Stimulated activated CD4-positive, alpha-beta T cell treated with anti-CD3 and anti-CD28 coated beads, Interleukin-4, amount 100 ng/mL, for 4 hours (primary cell): ENCODE measurements at places on chromosomes 5 and 9.
A peak's percentile ranks its signal among the peaks of the same experiment; 100 is the strongest.

GRCh38 chr5:120600639-120601038, 136.5 kb downstream of the PRR16 start:
- DNase-seq, result no peak

GRCh38 chr5:97245386-97245785, 62.3 kb upstream of the RIOK2 start:
- DNase-seq, result no peak

DNA sequence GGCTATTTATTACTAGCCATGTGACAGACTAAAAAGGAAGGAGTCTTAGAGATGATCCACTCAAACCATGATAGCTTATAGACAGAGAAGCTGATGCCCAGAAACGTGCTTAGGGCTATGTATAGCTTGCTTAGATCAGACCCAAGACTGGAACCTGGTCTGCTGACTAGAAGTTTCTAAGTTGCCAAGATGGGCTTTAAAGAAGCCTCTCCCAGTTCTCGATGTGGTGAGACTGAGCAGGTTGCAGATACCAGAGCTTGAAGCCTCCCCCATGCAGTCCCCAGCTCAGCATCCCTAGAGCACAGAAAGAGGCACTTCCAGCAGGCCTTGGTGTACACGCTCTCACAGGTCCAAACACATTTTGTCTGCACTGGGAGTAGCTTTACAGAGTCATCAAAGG, 51.1 kb upstream of the ATP10B start:
- no peak for DNase-seq

- no peak for DNase-seq
Observed at GRCh38 chr5:154620411-154620810, 134.8 kb upstream of the LARP1 start.

- DNase-seq, result no peak
Observed at GRCh38 chr9:85515021-85515420, 226.7 kb downstream of the AGTPBP1 start.

DNA sequence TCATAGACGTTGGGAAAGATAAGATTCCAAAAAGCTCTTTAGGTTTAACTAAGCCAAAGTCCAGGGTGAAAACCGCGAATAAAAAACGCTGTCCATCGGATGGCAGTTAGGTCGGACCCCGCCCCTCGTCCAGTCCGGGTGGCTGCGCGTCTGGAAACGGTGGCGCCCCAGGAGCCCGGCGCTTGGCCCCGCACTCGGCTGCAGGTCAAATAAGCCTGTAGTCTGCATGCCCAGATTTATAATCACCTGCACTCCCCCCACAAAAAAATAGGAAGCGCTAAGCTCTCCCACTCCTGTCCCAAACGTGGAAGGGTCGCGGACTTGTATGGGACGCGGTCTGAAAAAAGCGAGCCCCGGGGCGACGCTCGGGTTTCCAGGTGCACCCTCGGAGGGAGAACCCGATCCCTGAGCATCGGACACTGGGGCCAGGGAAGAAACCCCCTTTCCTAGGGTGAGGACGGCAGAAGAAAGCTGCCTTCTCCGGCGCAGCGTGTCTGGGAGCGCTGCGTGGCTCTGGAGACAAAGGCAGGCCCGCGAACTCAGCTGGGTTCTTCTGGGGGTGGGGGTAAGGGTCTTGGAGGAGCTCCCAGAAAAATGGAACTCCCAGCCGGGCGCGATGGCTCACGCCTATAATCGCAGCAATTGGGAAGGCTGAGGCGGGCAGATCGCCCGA, 923 bp upstream of the ZBTB5 start:
- peak; percentile 17 for DNase-seq

DNA sequence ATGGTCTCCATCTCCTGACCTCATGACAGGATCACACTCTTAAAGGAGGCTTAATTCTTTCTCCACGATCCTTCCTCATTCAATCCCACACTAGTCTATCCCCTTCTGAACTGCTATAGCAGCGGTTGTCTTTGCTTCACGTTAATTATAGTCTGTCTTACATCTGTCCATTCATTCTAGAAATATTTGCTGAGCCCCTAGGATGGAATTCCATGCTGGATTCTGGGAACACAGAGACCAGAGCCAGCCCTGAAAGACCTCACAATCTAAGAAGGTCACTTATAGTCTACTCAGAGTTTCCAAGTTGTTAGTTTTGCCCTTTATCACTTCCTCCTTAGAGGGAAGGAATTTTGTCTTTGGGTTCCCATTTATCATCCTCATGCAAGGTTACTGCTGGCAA, 193.5 kb downstream of the GAS1 start:
- DNase-seq, result no peak

DNA sequence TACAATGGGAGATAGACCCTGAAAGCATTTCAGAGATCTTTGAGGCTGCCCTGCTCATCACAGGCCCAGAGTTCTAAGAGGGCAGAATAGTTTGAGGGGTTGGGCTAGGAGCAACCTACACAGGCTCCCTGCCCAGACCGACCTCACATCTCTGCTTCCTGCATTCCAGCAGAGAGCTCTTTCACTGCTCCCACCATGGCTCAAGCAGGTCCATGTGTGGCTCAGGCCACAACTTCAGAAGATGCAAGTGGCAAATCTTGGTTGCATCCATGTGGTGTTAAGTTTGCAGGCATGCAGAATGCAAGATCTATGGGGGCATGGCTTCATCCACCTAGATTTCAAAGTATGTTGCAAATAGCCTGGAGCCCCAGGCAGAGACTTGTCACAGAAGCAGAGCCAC, 39.0 kb downstream of the GDA start:
- no peak for DNase-seq

DNA sequence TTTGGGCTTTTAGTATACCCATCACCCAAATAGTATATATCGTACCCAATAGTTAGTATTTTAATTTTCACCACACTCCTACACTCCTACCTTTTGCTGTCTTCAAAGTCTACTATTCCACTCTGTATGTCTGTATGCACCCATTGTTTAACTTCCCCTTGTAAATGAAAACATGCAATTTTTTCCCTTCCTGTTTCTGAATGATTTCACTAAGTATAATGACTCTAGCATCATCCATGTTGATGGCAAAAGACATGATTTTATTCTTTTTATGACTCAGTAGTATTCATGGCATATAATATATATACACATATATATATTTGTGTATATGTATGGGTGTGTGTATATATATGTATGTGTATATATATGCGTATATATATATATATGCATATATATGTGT, 63.1 kb upstream of the FAM174A start:
- no peak for DNase-seq

DNA sequence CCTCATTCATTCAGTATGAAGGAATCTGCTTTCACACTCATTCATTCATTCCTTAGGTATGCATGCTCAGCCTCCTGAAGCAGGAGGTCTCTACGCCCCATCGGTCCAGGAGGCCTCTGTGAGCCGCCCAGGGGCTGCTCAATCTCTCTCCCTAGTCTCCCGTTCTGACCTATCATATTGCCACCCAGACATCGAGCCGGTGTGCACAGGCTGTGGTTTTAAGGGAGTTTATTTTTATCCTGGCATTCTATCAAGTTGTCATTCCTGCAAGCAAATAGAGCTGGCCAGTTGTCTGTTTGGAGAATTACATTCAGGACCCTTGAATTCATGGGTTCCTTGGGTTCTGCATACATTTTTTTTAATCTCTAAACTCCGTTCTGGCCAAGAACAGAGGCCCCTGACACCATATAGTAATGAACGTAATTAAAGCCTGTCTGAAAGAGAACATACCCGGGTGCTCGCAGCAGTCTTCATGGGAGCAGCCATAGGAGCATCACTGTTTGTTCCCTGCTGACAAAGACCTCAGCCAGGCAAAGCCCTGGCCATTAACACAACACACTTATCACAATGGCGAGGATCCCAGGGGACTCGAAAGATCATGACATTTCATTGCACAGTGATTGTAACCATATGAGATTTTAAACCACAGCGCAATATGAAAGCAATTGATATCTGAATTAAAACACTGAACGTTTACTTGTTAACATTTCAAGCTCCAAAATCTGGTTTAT, 80.9 kb downstream of the ADAMTS16 start:
- no peak for DNase-seq

- DNase-seq, result no peak
Observed at GRCh38 chr9:36575411-36575882, 2.8 kb downstream of the MELK start.

DNA sequence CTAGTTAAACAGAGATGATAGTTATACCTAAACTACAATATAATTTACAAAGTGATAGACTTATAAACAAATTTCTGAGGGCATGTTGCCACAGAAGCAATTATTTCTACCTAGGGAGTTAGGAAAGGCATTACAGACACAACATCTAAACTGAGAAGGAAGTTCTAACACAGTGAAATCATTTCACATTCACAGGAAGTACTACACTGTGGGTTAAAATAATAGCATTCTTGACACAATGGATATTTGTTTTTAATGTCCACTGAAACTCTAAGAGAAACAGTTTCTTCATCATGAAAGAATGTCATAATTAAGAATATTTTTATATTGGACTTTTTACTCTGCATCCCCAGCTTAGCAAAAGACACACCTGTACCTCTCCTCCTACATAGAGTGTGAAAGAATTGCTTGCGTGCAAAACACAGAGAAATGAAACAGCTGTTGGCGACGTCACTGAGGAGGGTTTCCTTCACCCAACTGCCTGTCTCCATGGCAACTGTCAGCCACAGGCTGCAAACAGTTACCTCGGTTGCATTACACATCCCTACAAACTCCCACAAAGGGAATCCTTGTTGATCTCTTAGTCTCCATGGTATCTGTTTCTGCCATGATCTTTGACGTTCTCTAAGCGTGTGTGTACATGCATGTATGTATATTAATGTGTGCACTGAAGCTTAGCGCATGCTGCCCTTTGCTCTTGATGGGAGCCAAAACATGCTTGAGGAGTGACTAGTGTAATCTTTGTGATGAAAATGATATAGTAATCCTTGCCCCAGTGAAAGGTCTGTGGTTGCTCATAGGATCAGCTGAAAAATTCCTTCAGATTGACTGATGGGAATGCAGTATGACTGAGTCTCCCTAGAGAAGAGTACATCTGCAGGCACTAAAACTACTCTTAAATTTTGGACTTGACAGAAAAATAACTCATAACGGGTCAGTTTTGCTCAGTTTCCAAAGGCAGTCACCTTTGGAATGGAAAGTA, 168.5 kb downstream of the ACTL7B start:
- DNase-seq, result no peak

GRCh38 chr5:19497229-19497815, 490.7 kb downstream of the CDH18 start:
- DNase-seq, result no peak

DNA sequence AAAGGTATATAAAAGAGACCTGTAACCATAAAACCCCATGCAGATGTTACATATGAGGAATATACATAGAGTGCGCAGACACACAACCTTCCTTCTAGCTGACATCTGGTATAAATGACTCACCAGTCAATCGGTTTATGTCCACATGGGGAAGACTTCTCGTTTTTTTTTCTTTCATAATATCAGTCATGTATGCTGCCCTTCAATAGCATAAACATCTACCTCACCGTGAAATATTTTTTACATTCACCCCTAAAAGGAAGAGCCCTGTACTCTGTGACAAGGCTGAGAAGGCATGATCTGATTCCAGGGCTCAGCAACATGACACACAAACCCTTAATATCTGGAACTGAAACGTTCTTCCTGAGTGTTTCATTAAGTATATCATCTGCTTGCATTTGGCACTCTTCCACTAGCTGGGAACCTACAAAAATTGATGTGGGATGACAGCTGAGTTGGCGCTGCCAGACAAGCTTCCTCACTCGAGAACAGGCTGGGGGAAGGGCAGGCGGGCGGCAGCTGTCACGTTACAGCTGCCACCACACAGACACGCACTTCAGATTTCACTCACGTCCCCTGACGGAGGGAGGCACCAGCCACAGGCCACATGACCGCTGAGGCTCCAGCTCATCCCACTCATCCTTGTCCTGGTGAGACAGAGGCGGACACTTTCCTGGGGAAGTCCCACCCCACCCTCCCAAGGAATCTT, 74.2 kb downstream of the SHB start:
- no peak for DNase-seq

DNA sequence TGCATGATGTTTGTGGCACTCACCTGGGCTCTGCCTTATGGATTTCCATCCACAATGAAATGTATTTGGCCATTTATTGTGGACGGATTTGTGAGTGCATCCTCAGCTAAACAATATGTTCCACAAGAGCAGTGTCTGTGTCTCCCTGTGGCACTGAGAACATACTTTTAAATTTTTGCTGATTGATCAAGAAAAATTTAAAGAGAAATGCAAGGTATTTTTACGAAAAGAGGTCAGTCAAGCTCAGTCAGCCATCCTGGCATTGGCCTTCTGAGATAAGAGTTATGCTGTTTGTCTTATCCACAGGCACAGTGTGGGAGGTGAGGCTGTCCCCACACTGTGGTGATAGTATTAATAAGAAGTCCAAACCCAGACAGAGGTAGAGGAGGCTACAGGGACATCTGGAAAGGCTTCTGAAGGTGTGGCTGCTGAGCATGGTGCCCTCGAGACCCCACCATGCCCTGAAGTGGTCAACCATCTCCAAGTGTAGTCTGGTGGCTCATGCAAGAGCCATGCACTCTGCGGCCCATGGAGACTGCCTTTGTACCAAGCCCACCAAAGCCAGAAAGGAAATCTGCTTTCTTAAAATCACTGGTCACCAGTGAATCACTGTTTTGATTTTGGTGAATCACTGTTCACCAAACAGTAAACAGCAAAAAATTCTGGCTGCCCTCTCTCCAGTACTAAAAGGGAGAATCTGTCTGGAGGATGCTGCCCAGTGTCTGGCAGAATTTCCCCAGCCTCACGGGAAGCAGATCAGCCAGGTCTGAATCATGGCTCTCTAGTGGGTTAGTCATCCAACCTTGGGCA, 28.8 kb downstream of the SPOCK1 start:
- DNase-seq, result no peak

- DNase-seq, result no peak
Observed at GRCh38 chr9:28471261-28471660, 898.0 kb upstream of the C9orf72 start.

- DNase-seq, result peak; percentile 20
Observed at GRCh38 chr5:91219803-91220371, 163.2 kb downstream of the ARRDC3 start.

DNA sequence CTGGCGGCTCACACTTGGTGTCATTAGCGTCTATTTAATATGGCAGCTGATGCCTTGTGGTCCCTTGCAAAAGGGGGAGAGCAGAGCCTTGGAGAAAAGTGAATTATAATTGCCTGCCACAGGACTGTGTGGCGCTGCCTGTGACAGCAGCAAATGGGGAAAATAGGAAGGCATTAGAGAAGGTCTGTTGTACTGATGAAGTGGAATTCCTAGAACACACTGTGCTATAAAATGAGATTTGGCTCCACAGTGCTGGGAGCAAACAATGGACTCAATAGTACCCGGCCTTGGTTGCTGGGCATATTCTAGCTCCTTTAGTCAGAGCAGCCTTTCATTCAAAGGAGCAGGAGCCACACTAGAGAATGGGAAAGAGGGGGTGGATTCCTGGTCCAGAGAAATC, 21.3 kb downstream of the SEMA6A start:
- no peak for DNase-seq

DNA sequence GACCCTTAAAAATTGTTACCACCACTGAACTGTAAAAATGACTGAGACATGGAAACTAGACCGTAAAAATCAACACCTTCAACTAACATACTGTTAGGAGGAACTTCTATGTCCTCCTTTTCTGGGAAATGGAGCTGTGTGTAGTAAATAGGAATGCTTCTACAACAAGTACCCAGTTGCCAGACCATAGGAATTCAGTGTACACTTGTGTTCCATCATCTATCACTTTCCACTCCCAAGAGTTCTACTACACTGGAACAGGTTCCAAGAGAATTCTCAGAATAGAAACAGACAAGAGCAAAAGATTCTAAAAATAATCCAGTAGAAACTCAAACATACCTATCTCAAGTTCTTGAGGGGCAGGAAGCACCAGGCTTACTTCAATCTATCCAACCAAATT, 23.6 kb downstream of the UBAP2 start:
- no peak for DNase-seq
